ENCODE measurements at places on chromosomes 3 and 15.

- DNase-seq, result no peak
Observed at GRCh38 chr15:42313463-42313862, 40.2 kb upstream of the TMEM87A start.

DNA sequence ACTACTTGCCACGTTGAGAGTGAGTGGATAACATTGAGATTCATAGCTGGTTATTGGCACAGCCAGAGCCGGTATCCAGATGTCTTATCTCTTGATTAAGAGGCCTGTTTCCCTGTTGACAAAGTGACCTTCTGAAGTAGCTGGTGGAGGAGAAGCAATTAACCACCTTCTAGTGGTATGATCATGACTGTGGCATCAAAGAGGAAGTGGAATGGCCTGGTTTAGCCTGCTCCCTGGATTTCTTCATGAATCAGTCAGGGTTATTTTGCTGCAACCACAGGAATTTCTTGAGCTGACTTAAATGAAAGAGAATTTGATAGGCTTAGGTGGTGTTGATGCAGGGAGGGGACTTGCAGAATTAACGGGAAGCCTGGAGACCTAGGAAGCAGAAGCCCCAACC, 398.3 kb downstream of the MFSD1 start:
- no peak for DNase-seq

DNA sequence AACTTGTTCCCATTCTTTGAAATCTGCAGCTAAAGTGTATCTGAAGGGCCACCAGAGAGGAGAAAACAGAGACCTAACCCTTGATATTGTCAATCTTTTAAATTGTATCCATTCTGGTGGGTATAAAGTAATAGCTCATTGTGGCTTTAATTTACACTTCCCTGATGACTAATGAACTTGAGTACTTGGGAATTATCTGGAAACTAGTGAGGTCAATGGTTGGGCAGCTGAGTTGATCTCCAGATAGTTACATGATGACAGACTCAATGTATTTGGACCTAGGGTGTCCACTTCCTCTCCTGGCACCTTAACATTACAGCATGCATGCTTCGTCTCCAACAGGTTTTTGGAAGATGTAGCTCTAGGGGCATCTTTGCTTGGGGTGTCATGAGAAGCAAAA, 195.2 kb downstream of the PDCD6IP start:
- DNase-seq, result no peak

- no peak for DNase-seq
Observed at GRCh38 chr3:114408736-114409670, 115.2 kb downstream of the TIGIT start.

GRCh38 chr3:112718516-112718915, 77.6 kb upstream of the CCDC80 start:
- DNase-seq, result no peak

DNA sequence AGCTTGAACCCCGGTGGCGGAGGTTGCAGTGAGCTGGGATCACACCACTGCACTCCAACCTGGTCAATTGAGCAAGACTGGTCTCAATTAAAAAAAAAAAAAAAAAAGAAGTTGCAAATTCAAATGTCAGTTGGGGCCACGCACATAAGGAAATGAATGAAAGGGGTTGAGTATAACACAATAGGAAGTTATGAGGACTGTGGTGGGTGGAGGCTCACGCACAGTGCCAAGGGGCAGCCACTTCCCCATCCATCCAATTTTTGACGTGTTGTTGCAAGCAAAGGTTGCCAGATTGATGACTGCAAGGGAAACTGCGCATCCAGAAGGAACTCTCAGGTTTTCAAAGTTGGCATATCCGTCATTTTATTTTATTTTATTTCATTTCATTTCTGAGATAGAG, 532.2 kb downstream of the NTRK3 start:
- DNase-seq, result no peak

GRCh38 chr3:61537366-61537765, 24.0 kb upstream of the PTPRG start:
- no peak for DNase-seq

DNA sequence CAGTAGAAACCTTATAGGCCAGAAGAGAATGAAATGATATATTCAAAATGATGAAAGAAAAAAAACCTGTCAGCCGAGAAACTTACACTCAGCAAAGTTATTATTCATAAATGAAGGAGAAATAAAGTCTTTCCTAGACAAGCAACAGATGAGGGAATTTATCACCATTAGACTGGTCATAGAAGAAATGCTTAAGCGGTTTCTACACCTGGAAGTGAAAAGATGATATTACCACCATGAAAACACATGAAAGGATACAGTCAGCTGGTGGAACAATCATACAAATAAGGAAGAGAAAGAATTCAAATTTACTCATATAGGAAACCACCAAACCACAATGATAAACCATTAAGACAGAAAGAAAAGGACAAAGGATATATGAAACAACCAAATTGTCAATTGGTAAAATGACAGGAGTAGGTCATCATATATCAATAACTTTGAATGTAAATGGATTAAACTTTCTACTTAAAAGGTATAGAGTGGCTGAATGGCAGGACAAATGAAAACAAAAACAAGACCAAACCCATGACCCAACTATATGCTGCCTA, 29.9 kb upstream of the PRR23C start:
- no peak for DNase-seq

- DNase-seq, result no peak
Observed at GRCh38 chr15:100740138-100740537, 137.7 kb downstream of the ASB7 start.

DNA sequence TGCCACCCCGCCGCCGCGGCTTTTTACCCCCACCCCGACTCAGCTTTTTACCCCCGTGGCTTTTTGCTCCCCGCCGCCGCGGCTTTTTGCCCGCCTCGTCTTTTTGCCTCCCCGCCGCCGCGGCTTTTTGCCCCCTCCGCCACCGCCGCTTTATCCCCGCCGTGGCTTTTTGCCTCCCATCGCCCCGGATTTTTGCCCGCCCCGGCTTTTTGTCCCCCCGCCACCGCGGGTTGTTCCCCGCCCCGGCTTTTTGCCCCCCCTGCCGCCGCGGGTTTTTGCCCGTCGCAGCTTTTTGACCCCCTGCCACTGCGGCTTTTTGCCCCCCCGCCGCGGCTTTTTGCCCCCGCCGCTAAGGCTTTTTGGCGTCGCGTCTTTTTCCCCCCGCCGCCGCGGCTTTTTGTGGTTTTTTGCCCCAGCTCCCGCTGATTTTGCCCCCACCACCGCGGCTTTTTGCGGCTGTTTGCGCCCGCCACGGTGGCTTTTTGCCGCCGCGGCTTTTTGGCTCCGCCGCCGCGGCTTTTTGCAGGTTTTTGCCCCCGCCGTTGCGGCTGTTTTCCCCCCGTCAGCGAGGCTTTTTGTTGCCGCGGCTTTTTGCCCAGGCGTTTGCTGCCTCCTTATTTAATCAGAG, 597.2 kb downstream of the GOLGA6L6 start:
- DNase-seq, result no peak
